ENCODE measurements at places on chromosomes 2 and 18. TPM values are rescaled to one million over a fixed set of nuclear protein-coding genes. Genes with fewer than 3 reads are reported as not detected.

Gene BCL2L11
- 55.3 TPM for total RNA-seq

DNA sequence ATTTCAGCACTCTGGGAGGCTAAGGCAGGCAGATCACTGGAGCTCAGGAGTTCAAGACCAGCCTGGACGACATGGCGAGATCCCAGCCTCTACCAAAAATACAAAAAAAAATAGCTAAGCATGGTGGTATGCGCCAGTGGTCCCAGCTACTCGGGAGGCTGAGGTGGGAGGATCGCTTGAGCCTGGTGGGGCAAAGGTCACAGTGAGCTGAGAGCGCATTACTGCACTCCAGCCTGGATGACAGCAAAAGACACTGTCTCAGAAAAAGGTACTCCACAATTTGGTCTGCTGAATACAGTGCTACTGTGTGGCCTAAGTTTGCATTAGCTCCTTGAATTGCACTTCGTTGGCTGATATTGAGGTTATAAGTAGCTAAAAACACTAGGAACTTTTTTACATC lies 97.9 kb downstream of the FEZ2 start:
- no peak overlapping the region for H3K27ac ChIP-seq
- no peaks in the 10 kb centered on the region for H3K4me1 ChIP-seq
- H3K36me3 ChIP-seq = no peaks in the 10 kb centered on the region
- H3K4me3 ChIP-seq = no peak overlapping the region
- DNase-seq = no peak

- H3K36me3 ChIP-seq = no peaks in the 10 kb centered on the region
- H3K27me3 ChIP-seq = no peaks in the 10 kb centered on the region
- H3K27ac ChIP-seq = no peak overlapping the region
- no peak for DNase-seq
- no peaks in the 10 kb centered on the region for H3K4me1 ChIP-seq
Measured at GRCh38 chr2:11855064-11855760, 108.8 kb downstream of the LPIN1 start.

- H3K27ac ChIP-seq = no peak overlapping the region
- no peaks in the 10 kb centered on the region for H3K27me3 ChIP-seq
- H3K4me1 ChIP-seq = no peaks in the 10 kb centered on the region
- H3K36me3 ChIP-seq = no peaks in the 10 kb centered on the region
- DNase-seq = no peak
- no peak overlapping the region for H3K4me3 ChIP-seq
Measured at GRCh38 chr18:63061303-63061702, 258.3 kb downstream of the BCL2 start.

GRCh38 chr2:162506706-162507105 lies 162.8 kb downstream of the GCA start:
- H3K4me1 ChIP-seq = no peaks in the 10 kb centered on the region
- no peaks in the 10 kb centered on the region for H3K36me3 ChIP-seq
- H3K4me3 ChIP-seq = no peak overlapping the region

DNA sequence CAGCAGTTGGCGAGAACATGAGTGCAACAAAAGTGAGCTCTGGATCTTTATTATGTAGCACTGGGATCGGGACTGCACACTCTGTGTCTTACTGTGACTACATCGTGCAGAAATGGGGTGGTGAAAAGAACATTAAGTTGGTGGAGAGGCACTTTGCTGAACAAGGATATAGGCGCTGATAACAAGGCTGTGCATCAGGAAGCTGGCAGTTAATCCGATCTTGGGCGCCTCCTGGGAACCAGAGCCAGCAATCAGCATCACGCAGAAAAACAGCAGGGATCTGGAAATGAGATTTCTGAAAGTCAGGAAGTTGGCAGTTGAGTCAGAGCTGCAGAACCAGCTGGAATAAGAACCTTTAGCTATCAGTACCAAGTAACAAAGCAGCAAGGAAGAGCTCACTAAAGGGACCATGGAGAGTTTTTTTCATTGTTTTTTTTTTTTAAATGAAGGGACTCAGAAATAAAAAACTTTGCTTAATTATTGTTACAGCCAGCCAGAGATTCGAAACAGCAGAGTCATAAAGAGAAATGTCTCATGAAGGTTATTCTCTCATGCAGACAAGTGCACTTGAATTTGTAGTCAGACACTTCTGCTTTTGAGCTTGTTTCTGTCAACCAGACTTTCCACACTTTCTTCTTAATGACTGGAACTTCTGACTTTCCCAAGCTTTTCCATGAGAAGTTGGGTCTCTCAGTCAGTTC lies 22.8 kb upstream of the MYO3B start:
- no peak for DNase-seq
- H3K36me3 ChIP-seq = no peaks in the 10 kb centered on the region
- no peaks in the 10 kb centered on the region for H3K27me3 ChIP-seq
- no peak overlapping the region for H3K4me3 ChIP-seq

- H3K4me1 ChIP-seq = no peaks in the 10 kb centered on the region
- no peaks in the 10 kb centered on the region for H3K27me3 ChIP-seq
- DNase-seq = no peak
- H3K36me3 ChIP-seq = no peaks in the 10 kb centered on the region
- no peak overlapping the region for H3K4me3 ChIP-seq
Measured at GRCh38 chr2:12068796-12069538, 322.5 kb downstream of the LPIN1 start.

Gene SKOR2
- total RNA-seq = 1.1 TPM

Gene NFU1
- 42.0 TPM for total RNA-seq

Gene PHOSPHO2
- total RNA-seq = 17.4 TPM

GRCh38 chr18:9649164-9649540 lies 34.8 kb upstream of the PPP4R1 start:
- H3K36me3 ChIP-seq = no peaks in the 10 kb centered on the region
- H3K4me1 ChIP-seq = no peaks in the 10 kb centered on the region
- no peak overlapping the region for H3K4me3 ChIP-seq
- no peaks in the 10 kb centered on the region for H3K27me3 ChIP-seq
- DNase-seq = no peak
- H3K27ac ChIP-seq = no peak overlapping the region

GRCh38 chr2:170394641-170395387 lies 216.9 kb downstream of the MYO3B start:
- H3K36me3 ChIP-seq = no peaks in the 10 kb centered on the region
- no peaks in the 10 kb centered on the region for H3K4me1 ChIP-seq
- H3K4me3 ChIP-seq = no peak overlapping the region
- no peak overlapping the region for H3K27ac ChIP-seq
- no peaks in the 10 kb centered on the region for H3K27me3 ChIP-seq
